Stimulated activated CD4-positive, alpha-beta T cell treated with anti-CD3 and anti-CD28 coated beads, Interleukin-1b, Interleukin-23, amount 100 ng/mL, for 1 hour (primary cell): ENCODE measurements at places on chromosomes 4 and X.

- no peak for DNase-seq
Measured at GRCh38 chr4:37561803-37562207, 124.4 kb downstream of the RELL1 start.

DNA sequence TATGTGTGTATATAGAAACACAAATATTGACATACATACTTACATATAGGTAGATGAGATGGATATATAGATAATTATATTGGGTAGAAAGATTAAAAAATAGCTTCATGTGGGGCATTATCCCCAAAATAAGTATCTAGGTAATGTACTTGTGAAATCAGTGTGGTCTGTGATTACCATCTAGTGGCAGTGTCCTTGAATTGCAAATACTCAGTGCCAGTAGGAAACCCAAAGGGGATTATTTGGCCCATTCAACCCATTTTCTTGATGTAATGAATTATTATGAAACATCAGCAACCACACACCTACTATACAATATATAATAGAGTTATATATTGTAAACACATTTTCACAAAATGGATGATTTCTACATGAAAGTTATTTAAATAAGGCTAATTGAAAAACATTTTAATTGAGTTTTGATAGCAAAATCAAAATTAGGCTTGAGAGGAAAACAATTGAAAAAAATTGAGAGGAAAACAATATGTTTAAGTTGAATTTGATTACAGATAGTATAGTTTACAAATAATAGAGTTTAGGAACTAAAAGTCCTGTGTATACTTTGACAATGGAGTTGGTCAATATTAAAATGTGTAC, 389.4 kb downstream of the GALNTL6 start:
- DNase-seq: no peak

DNA sequence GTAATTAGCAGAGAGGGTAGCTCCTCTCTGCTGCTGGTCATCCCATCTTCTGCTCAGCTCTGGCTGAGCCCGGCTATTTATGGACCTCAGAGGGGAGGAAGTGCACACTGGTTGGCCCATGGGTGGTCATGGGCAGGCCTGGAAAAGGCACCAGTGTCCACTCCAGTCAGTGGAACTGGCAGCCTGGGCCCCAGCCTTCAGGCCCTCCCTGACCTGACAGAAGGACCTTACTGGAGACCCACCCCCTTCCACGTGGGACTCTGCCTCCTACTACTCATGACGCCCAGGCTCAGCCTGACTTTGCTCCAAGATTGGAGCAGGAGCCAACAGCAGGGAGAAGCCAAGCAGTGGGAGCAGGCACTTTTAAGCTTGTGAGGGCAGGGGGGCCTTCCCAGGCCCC, 8.0 kb upstream of the ART3 start:
- no peak for DNase-seq

GRCh38 chr4:169270810-169271691, at the start of gene SH3RF1:
Gene SH3RF1 (minus strand): TSS chr4:169270956. CDS start chr4:169269212, 1,744 bp downstream.
- DNase-seq: no peak

- no peak for DNase-seq
Measured at GRCh38 chr4:72295966-72296557, 264.3 kb downstream of the NPFFR2 start.

- DNase-seq: no peak
Measured at GRCh38 chr4:64584981-64585557, 175.8 kb upstream of the TECRL start.

GRCh38 chr4:169485791-169486742, 126.3 kb downstream of the NEK1 start:
- DNase-seq: no peak

DNA sequence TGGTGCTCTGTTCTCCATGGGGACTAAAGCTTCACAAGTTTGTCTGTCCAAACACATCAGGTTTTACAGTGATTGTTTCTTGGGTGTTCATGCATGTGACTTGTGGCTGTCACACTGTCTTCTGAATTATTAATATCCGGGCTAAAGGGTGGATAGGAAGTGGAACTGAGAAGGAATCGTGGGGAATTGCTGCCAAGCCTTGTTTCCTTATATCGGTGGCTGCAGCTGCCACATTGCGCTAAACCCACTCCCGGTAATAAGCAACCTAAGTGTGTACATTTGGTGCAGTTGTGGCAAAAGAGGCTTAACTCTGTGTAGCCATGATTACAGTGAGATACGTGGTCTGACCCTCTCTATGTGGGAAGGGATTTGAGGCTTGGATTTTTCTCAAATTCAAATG, 30.7 kb downstream of the SEPTIN11 start:
- no peak for DNase-seq

DNA sequence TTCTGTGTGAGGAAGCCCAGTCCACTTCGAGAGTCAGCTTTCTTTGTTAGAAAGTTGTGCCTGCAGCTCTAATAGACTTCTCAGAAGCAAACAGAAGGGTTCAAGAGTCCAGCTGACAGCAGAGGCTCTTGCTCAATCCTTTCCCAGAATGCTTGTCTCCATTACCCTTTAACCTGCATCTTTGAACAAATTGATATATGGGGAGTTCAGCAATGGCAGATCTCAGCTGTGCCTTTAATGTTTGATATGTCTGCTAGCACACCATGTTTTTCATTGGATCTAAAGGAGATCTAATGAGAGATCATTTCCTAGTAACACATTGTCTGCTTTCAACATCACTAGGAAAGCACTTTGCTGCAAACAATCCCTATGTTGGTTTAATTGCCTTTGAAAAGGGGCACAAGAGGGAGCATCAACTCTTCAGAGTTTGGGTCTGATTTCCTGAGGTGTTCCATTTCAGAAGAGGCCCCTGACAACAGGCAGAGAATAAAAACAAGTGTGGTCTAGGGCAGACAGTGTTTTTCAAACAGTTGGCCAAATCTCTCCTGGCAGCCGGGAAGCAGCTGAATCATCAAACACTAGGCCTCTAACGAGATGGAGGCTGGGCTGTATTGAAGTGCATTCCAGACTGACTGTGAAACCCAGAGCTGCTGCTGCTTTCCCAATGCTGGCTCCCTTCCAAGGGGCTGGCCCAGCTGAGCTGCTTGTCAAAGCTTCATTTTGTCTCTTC, 55.5 kb downstream of the LUZP4 start:
- DNase-seq: no peak

DNA sequence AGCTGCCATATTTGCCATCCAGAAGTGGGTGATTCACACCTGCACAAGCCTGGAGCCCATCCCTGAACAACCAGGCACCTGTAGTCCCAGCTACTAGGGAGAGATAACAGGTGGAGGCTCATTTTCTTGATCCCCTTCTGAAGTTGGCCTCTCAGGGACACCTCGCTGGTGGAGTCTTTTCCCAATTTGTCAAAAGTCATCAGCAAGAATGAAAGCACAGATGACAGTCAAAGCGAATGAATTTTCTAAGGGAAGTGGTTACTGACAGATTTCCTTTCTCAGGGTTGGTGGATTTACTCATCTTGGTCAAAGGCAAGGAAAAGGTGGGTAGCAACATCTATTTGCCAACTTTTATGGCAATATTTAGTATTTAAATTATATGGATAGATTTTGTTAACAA, 36.5 kb downstream of the FGFBP1 start:
- no peak for DNase-seq

GRCh38 chrX:109857584-109858228, 124.6 kb upstream of the ACSL4 start:
- DNase-seq: no peak

GRCh38 chrX:154436374-154436982, 476 bp upstream of the GDI1 start:
- no peak for DNase-seq

DNA sequence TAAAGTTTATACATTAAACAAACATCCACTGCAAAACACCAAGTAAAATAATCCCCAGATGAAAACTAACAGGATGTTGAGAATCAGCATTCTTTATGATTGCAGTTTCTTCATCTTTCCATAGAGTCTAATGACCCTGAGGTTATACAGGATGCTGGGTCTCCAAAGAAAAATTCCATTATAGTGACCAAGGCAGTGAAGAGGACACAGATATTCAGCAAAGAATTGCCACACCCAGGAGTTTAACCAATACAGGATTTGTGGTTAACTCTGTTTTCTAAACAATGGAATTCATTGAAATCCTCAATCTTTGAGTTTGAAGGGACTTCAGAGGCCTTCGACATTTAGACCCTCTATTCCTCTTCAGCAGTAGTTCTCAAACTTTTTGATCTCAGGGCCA, 76.2 kb upstream of the ESX1 start:
- no peak for DNase-seq

DNA sequence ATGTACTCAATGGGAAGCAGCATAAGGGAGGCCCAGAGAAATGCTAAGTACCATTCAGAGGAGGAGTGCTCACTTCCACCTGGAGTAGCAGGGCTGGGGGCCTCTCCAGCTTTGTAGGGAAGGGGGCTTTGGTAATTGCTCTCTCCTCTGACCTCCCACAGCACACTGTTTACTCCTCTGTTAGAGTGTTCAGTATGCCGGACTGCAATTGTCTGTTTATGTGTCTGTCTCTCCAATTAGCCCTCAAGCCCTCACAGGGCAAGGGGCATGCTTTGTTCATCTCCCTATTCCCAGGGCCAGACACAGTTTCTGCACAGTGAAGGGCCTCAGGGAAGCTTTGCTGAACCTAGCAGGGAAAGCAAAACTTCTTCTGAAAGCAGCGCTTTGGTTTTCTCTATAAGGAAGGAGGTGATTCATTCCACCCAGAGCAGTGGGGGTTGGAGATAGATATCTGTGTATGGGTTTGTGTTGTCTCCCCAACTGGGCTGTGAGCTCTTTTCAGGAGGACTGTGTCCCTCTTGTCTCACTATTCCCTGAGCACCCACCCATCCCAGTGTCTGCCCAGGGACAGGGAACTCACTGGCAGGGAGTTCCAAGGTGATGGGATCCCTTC, 50.0 kb upstream of the VMA21 start:
- no peak for DNase-seq

DNA sequence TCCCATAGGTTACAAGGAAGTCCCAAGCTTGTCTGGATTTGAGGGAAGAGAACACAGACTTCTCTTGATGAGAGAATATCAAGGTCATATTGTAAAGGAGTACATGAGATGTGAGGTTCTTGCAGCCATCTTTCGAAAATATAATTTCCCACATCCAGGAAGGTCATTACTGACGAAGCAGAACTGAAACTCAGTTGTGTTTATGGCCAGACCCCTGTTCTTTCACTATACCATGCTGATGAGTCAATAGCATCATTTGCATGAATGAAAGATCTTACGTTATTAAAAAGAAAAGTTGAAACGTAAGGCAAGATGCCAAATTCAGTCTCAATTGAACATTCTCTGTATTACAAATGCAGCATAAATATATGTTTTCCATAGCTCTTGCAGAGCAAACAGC, 14.2 kb upstream of the CCDC149 start:
- DNase-seq: no peak

GRCh38 chr4:151652841-151653547, 107.8 kb downstream of the GATB start:
- no peak for DNase-seq

- DNase-seq: no peak
Measured at GRCh38 chr4:15930314-15930713, 8.2 kb downstream of the FGFBP1 start.

DNA sequence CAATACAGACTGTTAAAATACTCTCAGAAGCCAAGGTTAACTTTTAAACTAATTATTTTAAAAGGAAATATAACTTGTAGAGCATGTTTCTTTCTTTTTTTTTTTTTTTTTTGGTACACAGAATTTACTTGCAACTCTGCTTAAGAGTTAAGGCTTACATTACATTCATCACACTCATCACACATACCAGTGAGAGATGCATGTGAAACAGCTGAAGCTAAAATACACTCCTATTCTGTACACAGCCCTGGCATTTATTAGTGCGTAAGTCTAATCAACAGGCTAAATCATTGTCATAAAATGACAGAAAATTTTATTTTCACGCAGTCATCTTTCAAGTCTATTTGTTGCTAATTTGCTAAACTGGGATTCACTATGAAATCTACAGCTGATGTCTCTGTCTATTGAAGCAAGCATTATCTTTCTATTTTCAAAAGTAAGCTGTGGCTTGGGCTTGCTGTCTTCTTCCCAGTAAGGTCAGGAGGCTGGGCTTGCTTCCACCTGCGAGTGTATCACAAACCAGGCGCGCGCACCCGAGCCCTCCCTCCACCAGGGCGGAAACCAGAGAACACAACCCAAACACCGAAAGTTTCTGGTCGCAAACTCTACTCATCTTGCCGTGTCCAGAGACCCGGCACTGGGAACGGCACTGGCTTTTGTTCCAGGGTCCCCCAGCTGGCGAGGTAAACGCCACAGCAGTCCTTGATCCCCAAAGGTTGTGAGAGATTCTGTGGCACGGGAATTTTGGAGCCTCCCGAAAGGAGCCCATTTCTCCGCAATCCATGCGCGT, 3.9 kb downstream of the MAML3 start:
- DNase-seq: no peak

DNA sequence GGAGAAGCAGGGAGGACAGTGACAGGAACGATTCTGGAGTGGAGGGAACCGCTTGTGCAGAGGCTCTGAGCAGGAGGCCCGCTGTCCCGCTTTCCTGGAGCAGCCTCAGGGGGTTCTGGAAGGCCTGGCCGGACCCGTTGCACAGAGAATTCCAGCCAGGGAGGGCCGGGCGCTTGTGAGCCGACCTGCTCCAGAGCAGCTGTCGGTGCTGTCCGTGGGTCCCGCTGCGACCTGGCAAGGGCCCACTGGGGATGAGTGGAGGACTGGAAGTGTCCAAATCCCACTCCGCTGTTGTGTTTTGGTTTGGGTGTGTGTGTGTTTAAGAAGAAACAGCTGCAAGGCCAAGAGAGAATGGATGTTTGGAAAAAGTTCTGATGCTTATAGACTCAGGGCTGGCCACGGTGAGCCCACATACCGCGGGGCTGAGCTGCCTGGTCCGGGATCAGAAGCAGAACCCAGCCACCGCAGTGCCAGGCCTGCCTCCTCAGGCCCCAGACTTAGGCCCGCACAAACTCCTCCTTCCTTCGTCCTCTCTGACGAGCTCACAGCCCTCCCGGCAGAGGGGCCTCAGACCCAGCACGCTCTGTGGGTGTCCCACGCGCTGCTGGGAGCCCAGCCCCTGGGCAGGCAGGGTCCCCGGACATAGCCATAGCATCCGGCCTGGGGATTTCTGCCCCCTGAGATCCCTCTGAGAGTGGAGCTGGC, 73.9 kb downstream of the HTRA3 start:
- DNase-seq: no peak
